ENCODE measurements at places on chromosomes 5 and 9.
A peak's percentile ranks its signal among the peaks of the same experiment; 100 is the strongest.

GRCh38 chr9:121896545-121896943 is 196.6 kb downstream of the TTLL11 start:
- DNase-seq: no peak

DNA sequence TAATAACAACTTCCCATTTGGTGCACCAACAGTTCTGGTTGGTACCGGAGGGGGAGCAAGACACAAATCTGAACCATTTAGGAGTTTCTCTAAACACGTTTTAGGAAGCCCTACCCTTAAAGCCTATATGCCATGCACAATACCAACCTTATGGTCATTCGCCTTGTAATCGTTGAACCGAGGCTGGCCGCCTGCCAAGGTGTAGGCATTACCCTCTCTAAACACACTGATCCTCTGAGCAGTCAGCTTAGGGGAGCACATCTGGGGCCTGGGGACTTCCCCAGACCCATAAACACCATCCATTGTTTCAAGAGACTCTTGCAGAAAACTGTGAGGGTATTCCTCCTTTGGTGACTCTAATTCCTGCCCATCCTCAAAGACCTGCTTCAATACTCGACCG is 328 bp downstream of the GRXCR2 start:
- DNase-seq: peak; percentile 87

- DNase-seq: no peak
Measured at GRCh38 chr5:56281489-56282165, 48.5 kb upstream of the ANKRD55 start.

- no peak for DNase-seq
Measured at GRCh38 chr5:107977550-107978071, 306.9 kb upstream of the EFNA5 start.

- no peak for DNase-seq
Measured at GRCh38 chr5:56025151-56025885, 30.6 kb upstream of the IL6ST start.

DNA sequence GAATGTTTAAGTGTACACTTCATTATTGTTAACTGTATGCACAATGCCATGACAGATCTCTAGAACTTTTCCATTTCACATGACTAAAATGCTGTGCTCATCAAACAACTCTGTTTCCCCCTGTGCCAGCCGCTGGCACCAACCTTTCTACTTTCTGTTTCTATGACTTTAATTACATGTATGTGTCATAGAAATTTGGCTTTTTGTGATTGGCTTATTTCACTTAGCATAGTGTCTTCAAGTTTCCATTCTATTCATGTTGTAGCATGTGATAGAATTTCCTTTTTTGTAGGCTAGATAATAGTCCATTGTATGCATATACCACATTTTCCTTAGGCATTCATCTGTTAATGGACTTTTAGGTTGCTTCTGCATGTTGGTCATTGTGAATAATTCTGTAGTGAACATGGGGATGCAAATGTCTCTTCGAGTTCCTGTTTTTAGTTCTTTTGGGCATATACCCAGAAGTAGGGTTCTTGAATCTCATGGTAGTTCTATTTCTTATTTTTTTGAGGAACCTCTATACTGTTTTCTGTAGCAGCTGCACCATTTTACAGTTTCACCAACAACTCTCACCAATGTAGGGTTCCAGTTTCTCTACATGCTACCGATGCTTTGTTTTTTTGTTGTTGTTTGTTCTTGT is 184.4 kb upstream of the DMRT1 start:
- DNase-seq: no peak

- DNase-seq: no peak
Measured at GRCh38 chr9:110141227-110141793, 66.6 kb downstream of the C9orf152 start.

- peak; percentile 75 for DNase-seq
Measured at GRCh38 chr5:95760273-95761191, 29.4 kb downstream of the RHOBTB3 start.

DNA sequence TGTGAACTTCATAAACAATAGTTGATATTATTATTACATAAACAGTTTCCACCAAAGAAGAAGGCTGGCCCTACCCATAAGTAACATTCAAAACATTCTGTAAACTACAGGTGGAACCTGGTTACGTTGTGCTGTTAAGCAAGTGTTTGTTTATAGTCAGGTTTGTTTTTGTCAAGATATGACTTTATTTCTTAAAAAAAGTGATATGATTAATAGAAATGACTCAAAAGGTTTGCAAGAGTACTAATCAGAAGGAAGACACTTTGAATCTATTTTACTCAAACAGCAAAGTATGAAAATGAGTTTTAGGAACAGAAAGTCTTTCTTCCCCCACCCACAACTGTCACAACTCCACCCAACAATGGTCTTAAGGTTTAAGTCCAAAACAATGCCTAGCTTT is 220.8 kb downstream of the PLK2 start:
- no peak for DNase-seq

DNA sequence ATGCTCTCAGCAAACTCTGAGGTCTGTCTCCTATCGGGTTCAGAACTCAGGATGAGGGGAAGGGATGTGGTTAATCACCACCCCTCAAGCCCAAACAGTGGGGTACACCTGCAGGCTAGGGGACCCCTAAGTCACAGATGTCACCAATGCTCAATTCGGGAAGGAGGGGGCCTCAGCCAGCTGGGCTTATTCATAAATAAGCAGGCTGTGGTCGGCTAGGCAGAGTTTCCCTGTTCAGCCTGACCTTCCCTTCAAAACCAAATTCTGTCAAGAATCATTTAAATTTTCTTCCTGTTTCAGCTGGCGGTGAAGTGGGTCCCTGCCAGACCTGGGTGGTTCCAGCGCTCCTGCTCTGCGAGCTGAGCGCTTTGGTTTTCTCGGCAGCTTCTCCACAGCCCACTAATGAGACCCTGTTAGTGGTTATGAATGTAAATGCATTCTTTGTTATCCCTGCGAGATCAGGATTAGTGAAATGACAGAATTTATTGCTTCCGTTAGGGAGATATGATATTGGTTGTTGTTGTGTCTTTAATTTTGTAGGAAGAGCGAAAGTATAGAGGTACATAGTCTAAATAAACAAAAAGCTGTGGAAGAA is 68.3 kb downstream of the AK8 start:
- DNase-seq: no peak

- DNase-seq: no peak
Measured at GRCh38 chr9:10071579-10071978, 541.2 kb downstream of the PTPRD start.

- no peak for DNase-seq
Measured at GRCh38 chr5:10138395-10139057, 111.2 kb downstream of the ATPSCKMT start.

- no peak for DNase-seq
Measured at GRCh38 chr9:100992632-100993031, 35.9 kb upstream of the PLPPR1 start.
